ENCODE measurements at places on chromosomes 4 and X.

GRCh38 chr4:84651499-84651898, 68.6 kb downstream of the CDS1 start:
- DNase-seq: no peak

- DNase-seq: no peak
Observed at GRCh38 chr4:1043651-1044468, 32.4 kb downstream of the FGFRL1 start.

DNA sequence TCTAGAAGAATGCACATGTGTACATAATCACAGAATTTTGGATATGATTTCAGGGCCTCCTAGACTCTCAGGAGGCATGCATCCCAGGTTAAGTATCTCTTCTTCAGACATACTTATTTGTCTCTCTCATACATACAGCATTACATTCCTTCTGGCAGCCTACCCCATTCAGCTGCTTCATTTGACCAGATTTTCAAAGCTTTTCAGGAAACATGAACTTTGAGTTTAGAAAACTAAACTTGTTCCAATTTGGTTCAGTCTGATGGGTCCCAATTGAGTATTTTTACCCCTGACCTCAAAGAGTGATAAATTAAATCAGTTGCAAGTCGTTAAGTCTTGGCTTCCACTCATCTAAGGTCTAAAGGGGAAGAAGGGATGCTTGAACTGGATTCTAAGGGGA, 330.9 kb downstream of the ARHGAP24 start:
- DNase-seq: no peak

DNA sequence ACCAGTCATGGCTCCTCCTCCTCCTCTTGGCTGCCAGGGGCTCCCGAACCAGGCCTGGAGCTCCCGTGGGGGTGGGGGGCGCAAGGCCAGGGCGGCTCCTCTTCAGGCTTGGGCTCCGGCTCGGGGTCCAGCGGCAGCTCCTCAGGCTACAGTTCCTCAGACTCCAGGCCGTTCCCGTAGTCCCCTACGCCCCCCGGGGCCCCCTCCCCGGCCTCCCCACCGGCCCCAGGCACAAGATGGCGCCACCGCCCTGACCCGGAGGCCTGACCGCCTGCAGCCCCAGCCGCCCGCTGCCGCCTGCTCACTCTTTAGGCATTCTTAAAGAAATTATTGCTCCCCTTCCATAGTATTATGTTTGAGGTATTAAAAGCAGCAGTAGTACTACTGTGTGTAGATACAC, 54.5 kb downstream of the TAF1 start:
- no peak for DNase-seq

DNA sequence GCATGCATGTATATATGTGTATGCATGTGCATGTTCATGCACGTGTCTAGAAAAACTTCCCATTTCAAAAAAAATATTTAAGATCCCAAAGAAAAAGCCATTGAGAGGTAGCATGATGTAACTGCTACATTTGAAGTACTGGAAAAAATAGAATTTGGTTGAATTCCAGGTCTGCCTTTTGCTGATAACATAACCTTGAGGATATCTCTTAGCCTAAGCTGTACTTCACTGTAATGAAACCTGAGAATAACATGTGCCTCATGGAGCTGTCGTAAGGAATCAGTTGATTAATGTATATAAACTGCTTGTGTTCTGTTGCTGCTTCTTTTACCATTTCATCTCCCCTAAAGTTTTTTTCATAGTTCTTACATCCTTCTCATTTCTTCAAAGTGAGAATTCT, 351.8 kb downstream of the GRIA2 start:
- DNase-seq: no peak

DNA sequence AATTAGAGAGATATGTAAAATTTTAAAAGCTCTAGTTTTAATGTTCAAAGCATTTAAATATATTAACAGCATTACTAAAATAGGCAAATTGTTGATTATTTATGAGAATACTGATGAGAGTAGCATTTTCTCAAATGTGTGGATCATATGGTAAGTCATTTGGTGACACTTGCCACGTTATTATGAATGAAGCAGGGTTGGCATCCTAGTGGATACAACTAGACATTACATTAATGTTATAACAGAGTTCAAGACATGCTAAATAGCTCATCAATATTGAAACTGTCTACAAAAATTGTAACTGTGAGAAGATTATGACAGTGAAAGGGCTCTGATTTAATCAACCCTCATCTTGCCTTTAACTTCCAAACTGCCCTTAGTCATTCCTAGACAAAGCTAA, 171.1 kb downstream of the PDGFC start:
- DNase-seq: no peak

DNA sequence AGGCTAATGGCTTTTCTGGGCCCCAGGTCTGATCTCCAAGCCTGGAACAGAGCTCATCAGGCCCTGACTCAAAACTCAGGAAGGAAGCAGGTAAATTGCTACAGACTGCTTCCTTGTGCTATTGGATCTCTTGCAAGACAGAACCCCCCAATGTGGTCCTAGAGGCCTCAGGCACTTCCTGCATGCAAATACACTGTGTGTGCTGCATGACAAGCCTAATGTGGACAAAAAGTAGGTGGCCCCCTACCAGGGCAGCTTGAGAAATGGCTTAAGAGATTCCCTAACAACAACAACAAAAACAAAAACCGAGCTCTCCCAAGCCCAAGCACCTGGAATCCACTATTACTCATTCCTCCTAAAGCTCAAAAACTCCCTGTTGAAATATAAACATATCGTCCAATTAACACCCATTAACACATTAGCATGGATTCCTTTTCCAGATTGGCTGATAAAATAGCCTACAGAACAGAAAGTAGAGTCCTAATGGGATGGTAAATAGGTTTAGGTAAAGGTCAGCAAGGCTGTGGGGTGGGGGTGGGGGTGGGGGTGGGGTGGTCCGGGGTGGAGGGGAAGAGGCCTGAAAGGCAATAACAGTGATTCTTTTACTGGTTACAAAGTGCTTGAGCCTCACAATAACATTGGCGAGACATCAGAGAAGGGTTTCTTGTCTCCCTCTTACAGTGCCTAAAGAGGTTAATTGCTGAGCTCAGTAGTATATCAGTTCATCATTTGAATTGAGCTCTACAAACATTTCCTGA, 24.1 kb upstream of the FGF16 start:
- no peak for DNase-seq

GRCh38 chr4:51855270-51855669, 12.3 kb downstream of the DCUN1D4 start:
- no peak for DNase-seq

GRCh38 chr4:147814376-147814775, 82.5 kb downstream of the ARHGAP10 start:
- DNase-seq: no peak

- no peak for DNase-seq
Observed at GRCh38 chr4:30912098-30912714, 192.0 kb downstream of the PCDH7 start.

GRCh38 chr4:106677213-106677612, 308.6 kb upstream of the GIMD1 start:
- no peak for DNase-seq

DNA sequence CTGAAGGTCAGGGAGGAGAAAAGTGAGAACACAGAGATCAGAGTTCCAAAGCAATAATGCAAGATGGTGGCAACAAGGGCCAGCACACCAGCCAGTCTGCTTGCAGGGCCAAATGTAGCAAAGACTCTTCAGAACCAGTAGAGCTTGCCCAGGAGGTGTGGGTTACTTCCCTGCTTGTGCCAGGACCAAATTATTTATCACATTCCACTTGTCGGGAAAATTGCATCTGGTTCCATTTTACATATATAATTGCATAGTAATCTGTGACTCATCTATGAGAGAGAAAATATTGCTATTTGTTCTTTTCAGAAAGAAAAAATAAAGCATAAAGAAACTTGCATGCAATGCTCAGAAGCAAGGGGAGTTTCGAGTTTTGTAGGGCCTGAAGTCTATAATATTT, 41.4 kb downstream of the MAML3 start:
- no peak for DNase-seq
